NCI-H774 (cell line): ENCODE measurements at places on chromosomes 5 and 9.

DNA sequence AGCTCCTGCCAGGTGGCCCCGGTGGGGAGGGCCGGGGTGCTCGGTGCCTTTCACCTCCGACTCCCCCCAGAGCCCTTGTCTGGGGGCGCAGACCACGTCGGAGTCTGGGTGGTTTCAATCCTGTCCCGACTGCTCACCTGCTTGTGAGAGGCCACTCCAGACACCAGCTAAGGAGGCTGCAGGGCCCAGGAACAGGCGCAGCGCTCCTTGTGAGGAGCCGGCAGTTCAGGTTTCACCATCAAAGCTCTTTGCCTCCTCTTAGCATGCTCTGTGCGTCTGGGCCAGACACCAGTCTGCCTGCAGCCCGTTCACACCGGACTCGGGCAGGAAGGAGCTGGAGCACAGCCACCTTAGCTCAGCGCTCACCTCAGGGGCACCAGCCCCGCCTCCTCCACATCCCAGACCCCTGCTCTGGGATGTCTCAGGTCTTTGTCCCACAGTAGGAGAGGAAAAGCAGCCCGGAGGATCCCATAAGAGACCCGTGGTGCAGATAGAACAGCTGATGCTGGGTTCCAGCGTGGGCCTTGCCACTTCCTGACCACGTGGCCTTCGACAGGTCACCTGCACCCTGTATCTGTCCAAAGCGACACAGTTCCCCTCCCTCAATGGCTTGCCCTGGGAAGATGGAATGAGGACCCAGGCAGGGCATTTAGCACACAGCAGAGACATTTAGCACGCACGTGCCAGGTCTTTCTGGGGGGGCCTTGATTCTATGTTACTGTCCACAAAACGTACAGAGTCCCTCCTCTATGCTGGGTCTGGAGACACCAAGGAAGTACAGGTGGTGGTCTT, 106.2 kb upstream of the LMX1B start:
- DNase-seq: no peak

DNA sequence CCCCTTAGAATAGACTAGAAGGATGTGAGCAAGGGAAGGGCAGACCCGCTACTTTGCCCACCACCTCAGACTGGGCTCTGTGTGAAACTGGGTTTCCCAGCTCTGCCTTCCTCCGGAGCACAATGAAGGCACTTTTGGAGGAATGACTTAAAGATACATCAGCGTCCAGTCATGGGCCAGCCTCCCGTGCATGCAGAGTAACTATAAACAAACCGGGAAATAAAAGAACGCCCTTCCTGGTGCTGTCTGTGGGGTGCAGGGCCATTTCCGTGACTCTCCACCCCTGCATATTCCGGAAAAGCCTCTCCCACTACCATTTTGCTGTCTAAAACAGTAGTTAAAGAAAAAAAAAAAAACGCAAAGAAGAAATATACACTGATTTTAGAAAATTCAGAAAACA, 165.9 kb upstream of the IRX4 start:
- DNase-seq: no peak

- no peak for DNase-seq
These were observed 56.2 kb upstream of the PSD2 start for GRCh38 chr5:139739150-139739974.

- DNase-seq: no peak
These were observed 478.1 kb upstream of the SMC2 start for GRCh38 chr9:103615994-103616393.

DNA sequence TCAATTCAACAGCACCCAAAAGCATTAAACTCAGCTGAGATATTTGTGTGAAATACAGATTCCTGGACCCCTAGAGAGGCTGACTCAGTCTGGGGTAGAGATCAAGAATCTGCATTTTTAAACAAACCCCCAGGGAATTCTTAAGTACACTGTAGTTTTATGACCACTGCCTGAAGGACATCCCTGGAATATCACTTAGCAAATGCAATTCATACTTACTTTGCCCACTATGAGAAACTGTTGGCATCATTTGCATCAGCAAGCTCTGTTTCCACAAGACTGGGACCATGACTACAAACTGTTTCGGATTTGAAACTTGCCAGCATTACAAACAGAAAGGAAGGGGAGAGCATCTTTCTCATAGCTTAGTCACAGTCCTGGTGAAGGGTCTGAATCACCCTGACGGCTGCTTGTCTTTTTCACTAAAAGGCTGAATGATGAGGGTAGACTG, 63.7 kb downstream of the MLLT3 start:
- DNase-seq: no peak

DNA sequence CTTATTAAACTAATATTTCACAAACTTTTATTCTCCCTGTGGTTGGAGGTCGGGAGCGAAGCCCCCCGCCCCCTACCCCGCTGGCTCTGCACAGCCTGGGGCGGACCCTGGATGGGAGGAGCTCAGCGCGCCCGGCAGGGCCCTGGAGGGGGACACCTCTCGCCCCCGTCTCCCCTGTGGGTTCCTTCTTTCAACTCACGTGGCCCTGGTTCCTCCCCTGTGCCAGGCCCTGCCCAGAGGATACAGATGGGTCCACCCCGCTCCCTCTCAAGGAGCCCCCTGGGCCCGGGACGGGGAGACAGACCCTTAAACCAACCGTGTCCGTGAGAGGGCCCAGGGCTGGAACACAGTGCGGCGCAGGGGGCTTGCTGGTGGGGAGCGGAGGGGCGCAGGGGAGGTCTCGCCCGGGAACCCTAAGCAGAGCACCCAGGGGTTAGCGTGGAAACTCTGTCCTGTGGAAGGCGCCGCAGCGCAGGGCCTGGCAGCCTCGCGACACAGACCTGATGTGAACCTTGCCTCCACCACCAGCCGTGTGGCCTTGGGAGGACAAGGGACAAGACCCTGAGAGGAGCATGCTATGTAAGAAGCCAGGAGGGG, 103.7 kb upstream of the MVB12B start:
- no peak for DNase-seq

DNA sequence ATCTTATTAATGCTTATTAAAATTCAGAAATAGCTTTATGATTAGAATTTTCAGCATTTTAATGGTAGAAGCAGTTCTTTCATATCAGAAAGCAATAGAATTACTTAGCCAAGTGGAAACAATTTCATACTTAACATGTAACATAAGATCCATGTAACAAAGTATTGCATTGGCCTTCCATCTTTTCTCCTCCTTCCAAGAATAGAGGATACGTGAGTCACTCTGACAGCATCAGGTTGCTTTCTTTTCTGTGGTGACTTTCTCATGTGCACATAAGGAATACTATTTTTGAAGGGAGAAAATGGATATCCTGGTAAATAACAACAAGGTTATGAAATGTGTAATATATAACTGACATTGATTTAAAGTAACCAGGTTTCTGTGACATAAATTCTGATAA, 272.2 kb downstream of the ANXA1 start:
- DNase-seq: no peak

GRCh38 chr5:59460368-59461153, 433.0 kb downstream of the PDE4D start:
- no peak for DNase-seq

DNA sequence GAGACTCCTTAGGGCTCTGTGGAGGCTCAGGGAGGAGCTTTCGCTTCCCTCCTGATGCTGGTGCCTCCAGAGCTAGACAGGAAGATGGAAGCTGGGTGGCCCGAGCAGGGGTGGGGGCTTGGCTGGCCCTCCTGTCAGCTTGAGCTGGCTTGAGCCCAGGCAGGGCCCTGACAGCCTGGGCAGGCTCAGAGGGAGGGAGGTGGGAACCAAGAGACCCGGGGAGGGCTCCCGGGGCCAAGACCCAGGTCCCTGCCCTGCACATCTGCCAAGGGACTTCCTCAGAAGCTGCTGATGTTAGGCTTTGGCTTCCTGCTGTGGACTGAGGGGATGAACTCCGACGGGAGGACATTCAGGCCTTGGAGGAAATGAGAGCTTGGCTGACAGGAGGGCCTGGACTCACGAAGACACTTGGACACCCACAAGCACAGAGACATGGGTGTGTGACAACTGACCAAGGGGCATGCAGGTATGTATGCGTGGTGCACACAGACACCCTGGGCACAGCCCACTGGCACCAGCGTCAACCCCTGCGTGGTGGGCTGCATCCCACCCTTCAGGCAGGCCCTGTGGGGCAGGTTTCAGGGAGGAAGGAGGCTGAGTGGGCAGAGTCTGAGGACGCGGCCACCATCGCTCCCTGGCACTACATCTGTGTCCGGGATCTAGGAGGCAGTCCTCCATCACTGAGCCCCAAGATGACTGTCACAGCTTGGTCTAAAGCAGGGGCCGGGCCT, 1.7 kb upstream of the LTC4S start:
- DNase-seq: no peak

DNA sequence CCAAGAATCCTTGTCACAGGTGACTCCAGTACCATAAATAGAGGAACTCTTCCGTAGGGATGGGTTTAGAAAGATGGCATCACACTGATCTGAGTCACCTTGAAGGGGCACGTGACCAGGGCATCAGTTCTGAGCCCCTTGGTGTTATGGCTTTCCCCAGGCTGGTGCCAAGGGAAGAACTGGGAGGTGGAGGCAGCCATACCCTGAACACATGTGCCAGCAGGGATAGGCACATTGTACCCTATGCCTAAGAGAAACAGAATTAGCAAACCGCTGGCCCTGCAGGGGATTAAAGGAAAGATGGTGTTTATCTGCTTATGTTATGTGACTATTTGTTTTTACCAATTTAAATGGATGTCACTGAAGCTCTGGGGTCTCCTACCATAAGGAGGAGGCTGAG, 196.2 kb downstream of the RGS3 start:
- no peak for DNase-seq

DNA sequence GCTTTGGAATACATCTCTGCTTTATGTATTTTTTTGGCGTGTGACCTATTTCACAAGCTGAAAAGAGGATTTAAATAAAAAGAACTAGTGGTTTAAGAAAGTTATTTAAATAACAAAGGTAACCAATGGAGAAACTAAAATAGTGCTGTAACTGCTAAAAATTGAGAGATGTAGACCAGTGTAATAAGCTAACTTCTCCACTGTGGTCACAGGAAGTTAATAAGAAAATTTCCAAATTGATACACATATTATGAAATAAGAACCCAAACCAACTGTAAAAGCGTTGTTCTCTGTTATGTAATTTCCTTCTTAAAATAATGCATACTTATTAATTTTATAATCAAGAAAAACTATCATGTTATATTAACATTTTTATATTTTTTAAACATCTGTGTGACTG, 29.1 kb upstream of the ZFAND5 start:
- no peak for DNase-seq

DNA sequence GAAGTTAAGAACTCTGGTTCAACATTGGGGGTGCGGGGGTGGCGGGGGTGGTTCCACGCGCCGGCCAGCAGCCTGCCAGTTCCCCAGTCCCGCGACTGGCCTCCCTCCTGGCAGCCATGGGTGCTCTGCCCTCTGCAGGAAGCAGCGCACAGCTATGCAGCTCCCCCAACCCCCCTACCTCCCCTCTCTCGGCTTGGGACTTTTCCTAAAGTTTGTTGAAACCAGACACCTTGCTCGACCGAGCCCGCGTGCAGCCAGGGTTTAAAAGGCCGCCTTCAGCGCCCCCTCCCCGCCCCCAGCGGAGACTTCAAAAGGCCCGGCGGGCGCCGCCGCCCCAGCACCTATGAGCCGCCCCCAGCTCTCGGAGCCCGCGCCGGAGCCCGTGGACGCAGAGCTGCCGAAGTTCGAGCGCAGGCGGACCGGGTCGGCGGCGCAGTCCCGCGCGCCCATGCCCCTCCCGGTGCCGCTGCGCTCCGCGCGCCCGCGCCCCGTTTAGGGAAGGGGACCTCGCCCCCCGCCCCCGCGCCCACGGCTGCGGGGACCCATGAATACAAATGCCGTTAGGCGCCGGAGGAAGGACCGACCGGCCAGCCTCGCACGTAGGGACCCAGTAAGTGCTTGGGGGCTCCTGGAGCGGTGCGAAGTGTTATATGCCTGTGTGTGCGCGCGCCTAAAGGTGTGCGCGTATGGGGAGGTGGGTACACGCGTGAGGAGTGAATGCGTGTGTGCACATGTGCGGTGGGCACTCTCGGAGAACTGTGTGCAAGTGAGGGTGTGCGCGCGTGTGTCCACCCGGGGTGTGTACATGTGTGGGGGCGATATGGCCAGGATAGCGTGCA, 1.4 kb upstream of the COL27A1 start:
- DNase-seq: no peak

- DNase-seq: no peak
These were observed 430.8 kb upstream of the TNC start for GRCh38 chr9:115548609-115549260.

- DNase-seq: no peak
These were observed 2.9 kb downstream of the DPH7 start for GRCh38 chr9:137575716-137576411.
